ENCODE measurements at places on chromosomes 7 and 10. TPM values are rescaled to one million over a fixed set of nuclear protein-coding genes. Genes with fewer than 3 reads are reported as not detected.

DNA sequence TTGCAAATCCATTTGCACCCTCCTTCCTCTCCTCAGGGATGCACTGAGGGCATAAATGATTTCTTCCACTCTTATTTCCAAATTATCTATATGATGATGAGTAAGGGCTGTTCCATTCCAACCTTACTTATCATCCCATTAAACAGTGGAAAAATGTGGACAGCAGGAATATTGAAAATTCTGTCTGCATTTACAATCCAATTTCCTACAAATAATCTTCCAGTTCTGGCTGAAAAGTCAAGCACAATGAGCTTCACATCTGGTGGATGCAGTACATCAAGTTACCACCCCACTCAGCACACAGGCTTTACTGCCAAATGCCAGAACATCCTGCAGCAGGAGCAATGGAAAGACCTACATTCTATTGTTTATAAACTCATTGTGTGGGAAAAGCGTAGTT lies 345.0 kb upstream of the STEAP1 start:
- DNase-seq: no peak

- DNase-seq: no peak
Observed at GRCh38 chr7:158973440-158973839, 117.1 kb downstream of the DYNC2I1 start.

DNA sequence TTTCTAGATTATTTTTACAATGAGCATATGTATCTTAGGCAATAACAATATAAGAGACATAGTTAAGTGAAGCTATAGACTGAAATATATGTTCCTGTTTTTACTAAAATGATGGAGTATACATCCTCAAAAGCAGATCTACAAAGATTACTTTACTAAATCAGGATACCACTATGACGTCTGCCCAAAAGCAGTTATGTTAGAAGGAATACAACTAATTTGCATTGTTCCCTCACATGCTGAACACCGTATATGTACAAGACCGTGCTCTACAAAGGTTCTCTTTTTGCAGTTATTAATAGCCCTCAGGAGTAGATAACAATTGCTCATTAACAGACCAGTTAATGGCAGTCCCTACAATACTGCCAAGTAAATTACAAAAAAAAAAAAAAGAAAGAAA lies 137.5 kb downstream of the CD36 start:
- no peak for DNase-seq

GRCh38 chr7:85095366-85095765 lies 91.5 kb downstream of the SEMA3D start:
- DNase-seq: no peak

- no peak for DNase-seq
Observed at GRCh38 chr7:124482229-124482628, 283.4 kb downstream of the GPR37 start.

PRKAR2B gene
- 104 TPM for total RNA-seq
